SHP77 (cell line): ENCODE measurements at places on chromosomes 12 and 14.
A peak's percentile ranks its signal among the peaks of the same experiment; 100 is the strongest.

- DNase-seq, result no peak
These were observed 30.1 kb downstream of the ANAPC7 start for GRCh38 chr12:110373425-110373824.

DNA sequence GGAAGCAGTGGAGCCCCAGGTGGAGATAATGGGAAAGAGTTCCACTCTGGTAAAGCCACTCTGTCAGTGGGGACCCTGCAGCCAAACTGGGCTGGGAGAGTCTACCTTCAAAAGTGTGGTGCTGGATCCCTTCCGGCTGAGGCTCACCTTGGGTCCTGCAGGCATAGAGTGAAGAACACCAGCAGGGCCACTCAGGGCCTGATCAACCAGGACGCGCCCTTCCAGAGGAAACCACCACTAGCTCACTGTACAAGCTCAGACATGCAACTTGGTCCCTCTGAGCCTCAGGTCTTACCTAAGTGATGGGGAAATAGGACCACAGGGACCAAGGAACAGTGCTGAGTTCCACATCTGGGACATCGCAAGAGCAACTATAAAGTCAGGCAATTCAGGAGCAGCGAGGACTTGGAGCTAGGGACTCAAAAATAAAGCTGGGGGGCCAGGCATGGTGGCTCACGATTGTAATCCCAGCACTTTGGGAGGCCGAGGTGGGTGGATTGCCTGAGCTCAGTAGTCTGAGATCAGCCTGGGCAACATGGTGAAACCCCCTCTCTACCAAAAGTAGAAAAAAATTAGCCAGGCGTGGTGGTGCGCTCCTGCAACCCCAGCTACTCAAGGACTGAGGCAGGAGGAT, 5.9 kb upstream of the PRPH start:
- no peak for DNase-seq

DNA sequence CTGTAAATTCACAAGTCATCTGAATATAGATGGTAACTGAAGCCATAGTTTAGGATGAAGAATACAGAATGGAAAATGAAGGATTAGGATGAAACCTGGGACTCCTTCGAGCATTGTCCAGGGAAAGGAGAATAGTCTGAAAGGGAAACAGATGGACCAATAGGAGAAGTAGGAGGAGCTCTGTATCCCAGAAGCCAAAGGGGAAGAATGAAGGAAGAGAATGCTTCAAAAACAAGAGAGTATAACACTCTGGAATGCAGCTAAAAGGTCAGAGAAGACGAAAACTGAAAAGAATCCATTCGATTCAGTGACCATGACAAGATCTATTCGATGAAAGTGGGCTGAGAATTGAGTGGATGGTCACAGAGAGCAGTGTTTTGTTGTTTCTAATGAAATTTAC, 1.0 kb downstream of the GMFB start:
- no peak for DNase-seq

GRCh38 chr14:28061006-28061405, 705.6 kb upstream of the FOXG1 start:
- DNase-seq, result no peak

GRCh38 chr12:23887055-23887835, 62.2 kb downstream of the SOX5 start:
- no peak for DNase-seq

- DNase-seq, result no peak
These were observed 11.5 kb upstream of the SFSWAP start for GRCh38 chr12:131699434-131699833.

DNA sequence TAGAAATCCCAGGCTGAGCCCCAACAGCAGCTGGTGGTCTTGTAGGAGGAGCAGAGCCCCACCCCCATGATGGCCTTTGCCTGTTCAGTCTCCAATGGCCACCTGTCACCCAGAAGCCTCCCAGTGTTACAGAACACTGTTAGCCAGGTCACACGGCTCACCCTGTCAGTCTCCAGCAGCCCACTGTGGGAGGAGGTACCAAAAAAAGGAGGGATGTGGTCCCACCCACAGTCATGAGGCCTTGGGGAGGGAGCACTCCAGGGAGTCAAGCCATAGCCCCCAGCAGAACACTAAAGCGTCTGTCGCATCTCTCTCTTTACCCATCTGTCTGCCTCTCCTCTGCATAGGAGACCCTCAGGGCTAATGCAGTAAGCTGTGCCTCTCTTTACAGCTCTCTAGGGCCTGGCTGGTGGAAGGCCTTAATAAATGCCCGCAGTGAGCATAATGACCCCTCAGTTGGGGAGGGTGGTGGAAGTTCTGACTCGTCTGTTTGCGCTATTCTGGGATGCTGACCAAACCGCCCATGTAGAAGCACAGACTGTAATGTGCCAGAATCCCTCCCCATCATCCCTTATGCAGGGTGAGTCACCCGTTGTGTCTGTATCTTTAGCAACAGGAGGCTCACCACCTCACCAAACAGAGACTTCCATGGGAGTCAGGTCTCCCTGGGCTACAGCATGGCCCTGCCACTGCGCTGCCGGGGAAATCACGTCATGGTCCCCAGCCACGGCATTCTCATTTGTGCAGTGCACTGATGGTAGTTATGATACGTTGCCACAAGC, 14.6 kb downstream of the C14orf132 start:
- no peak for DNase-seq

- DNase-seq, result peak; percentile 63
These were observed 10.1 kb upstream of the RTRAF start for GRCh38 chr14:51979088-51979709.

DNA sequence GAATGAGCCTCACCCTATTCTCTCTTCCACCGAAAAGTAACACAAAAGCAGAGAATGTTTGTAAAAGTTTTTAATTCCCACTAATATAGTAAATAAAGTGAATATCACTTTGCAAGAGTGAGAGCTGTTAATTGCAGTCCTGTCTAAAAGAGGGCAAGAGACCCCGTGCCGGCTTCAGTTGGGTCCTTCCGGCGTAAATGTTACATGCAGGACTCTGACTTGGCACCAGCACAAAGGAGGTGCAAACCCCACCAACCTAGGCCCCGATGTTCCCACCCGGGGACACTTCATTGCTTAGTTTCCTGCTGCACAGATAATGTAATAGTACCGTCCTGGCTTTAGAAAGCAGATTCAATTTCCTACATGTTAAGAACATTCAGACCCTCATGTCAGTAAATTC, 66.0 kb upstream of the DYNC1H1 start:
- DNase-seq, result no peak

- no peak for DNase-seq
These were observed 50.3 kb downstream of the TSHR start for GRCh38 chr14:81005540-81006228.

- no peak for DNase-seq
These were observed 253.3 kb downstream of the SLC15A4 start for GRCh38 chr12:128570191-128571065.

DNA sequence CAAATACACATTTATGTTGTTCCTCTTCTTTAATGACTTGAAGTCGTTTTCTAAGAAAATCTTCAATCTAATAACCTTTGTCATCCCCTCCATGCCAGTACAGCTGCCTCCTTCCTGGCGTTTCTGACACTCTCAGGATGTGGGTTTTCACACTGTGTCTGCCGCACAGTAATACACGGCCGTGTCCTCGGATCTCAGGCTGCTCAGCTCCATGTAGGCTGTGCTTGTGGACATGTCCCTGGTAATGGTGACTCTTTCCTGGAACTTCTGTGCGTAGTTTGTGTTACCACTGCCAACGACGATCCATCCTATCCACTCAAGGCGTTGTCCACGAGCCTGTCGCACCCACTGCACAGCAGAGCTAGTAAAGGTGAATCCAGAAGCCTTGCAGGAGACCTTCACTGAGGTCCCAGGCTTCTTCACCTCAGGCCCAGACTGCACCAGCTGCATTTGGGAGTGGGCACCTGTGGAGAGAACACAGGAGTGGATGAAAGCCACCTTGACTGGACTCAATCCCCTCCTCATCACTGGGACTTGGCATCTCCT, 1095.9 kb downstream of the TMEM121 start:
- DNase-seq, result no peak

DNA sequence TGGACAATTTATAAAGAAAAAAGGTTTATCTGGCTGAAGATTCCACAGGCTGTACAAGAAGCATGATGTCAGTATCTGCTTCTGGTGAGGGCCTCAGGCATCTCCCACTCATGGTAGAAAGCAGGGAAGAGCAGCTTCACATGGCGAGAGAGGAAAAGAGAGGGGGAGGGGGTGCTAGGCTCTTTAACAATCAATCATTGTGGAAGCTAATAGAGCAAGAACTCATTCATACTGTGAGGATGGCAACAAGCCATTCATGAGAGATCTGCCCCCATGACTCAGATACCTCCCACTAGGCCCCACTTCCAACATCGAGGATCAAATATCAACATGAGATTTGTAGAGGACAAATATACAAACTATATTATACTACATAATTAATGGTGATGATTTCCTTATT, 361.9 kb upstream of the FAR2 start:
- DNase-seq, result no peak

- DNase-seq, result no peak
These were observed 7.9 kb upstream of the OAS2 start for GRCh38 chr12:112970391-112970790.

DNA sequence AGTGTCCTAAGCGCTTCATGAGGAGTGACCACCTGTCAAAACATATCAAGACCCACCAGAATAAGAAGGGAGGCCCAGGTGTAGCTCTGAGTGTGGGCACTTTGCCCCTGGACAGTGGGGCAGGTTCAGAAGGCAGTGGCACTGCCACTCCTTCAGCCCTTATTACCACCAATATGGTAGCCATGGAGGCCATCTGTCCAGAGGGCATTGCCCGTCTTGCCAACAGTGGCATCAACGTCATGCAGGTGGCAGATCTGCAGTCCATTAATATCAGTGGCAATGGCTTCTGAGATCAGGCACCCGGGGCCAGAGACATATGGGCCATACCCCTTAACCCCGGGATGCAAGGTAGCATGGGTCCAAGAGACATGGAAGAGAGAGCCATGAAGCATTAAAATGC, 12.7 kb upstream of the AMHR2 start:
- DNase-seq, result no peak

DNA sequence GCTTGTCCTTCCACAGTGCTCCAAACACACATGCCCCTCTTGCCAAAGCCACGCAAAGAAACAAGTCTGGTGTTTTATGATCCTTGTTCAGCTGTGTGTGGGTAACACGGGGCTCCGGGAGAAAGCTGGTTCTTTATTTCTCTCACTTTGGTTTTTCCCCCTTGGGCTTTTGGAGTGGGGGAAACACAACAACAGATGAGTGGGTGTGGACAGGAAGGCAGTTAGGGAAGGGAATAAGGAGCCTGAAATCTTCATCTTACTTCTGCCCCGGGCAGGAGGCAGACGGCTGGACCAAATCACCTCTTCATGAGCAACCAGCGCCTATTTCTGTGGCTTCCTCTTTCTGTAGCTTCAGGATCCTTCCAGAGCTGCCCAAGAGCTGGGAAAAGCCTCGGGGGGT, 218.5 kb downstream of the PHETA1 start:
- no peak for DNase-seq

- no peak for DNase-seq
These were observed 174.8 kb downstream of the LRIG3 start for GRCh38 chr12:58745348-58746125.

GRCh38 chr14:84129941-84130340, 1400.0 kb upstream of the FLRT2 start:
- no peak for DNase-seq

GRCh38 chr12:117098361-117099217, 627 bp downstream of the TESC start:
- DNase-seq, result no peak

- DNase-seq, result no peak
These were observed 56.9 kb downstream of the AMN start for GRCh38 chr14:102979406-102979805.

DNA sequence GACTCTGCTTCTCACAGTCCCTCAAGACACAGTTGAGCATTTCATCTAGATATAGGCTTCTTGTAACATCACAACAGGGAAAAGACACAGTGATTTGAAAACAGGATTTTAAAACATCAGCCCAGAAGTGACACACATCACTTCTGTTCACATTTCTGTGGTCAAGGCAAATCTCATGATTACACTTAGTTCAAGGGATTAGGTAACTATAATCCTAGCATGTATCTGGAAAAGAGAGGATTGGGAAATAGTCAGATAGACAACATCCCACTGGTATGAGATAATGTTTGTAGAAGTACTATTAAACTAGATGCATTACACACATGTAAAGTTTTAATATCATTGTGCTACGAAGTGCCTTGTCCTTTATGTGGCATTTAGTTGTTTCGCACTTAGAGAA, 252.6 kb upstream of the PRKD1 start:
- no peak for DNase-seq

GRCh38 chr12:46084666-46085631, 94.6 kb upstream of the SCAF11 start:
- DNase-seq, result no peak

- no peak for DNase-seq
These were observed 232.1 kb upstream of the SEL1L start for GRCh38 chr14:81765651-81766275.

- DNase-seq, result no peak
These were observed 152.4 kb upstream of the FKBP4 start for GRCh38 chr12:2642176-2642892.

DNA sequence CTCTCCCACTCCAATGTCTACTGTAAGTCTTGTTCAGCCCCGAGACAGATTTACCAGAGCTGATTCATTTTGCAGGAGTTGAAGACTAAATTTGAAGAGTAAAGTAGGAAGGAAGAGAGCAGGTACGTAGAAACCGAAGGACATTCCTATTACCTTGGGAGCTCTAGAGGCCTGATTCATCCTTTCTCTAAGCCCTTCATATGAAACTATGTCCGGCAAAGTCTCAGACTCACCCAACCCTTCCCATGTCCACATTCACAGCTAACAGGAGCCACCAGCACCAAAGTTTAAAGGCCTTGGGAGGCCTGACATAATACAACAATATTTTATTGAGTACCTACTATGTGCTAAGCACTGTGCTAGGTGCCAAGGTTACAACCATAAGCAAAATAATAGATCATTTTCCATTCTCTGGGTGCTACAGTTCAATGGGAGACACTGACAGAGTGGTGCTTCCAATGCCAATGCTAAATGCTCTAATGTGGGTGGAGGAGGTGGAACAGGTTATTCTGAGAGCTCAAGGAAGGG, 86.6 kb downstream of the PHLDA1 start:
- DNase-seq, result no peak

GRCh38 chr12:117904051-117904450, 64.7 kb downstream of the KSR2 start:
- no peak for DNase-seq

- DNase-seq, result no peak
These were observed 41.3 kb downstream of the TDG start for GRCh38 chr12:104006929-104007328.

GRCh38 chr12:123488539-123489230, 30.7 kb downstream of the SNRNP35 start:
- DNase-seq, result no peak

DNA sequence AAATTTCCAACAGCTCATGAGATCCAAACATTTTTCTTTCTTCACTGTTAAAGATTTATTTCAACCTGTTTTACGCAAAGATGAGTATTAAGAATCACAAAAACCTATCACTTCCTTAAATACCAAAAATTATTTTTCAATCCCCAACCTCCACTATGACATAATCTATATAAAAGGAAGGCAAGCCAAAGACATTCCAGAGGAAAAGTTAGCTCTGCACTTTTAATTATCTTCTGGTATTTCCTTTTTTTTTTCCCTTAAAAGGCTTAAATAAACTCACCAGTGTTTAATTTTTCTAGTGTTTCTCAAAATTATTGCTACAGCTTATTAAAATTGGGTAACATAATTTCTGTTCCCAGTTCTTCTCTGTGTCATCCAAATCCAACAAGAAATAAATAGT, 75.9 kb downstream of the BMP4 start:
- no peak for DNase-seq

GRCh38 chr14:63174760-63175191, 29.5 kb upstream of the RHOJ start:
- DNase-seq, result peak; percentile 19
